AG08396 (cell line): ENCODE measurements at places on chromosomes 1 and 21.

DNA sequence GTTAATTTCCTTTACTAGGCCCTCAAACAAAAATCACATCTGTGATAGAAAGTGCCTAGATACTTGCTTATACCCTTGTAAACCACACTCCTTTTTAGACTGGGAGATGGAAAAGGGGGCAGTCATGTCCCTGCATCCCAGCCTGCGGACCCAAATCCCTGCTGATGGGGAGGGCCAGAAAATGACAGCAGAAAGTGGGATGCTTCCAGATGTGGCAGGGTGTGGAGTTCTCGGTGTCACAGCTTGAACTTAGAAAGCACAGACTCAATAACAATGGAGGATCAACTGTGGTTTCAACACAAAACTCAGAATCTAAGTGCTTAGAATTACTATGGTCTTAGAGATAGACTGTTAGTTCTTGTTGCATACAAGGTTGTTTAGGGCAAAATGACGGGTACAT lies 95.6 kb upstream of the F3 start:
- DNase-seq, result no peak

DNA sequence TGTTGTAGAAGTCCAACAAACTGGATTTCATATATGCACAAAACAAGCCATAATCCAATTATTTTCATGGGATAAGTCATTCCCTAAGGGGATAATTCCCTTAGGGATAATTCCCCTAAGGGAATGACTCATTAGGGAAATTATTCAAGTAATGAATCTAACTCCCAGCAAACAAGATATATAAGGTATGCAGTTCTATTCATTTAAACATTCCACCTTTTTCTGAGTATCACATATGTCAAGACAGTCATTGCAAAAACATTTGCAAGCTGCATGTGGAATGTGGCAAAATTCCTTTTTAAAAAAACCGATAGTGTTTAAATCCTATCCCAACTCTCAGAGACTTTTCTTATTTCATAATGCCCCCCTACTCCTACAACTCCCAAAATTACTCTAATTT lies 131.2 kb downstream of the AKT3 start:
- peak; percentile 28 for DNase-seq

DNA sequence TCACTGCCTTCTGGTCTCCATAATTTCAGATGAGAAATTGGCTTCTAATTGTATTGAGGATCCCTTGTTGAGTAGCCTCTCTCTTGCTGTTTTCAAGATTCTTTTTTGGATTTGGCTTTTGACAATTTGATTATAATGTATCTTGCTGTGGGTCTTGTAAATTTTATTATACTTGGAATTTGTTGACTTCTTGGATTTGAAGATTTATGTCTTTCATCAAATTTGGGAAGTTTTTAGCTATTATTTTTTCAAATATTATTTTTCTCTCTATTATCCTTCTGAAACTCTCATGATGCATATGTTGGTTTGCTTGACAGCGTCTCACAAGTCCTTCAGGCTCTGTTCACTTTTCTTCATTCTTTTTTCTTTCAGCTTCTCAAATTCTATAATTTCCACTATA lies 126.1 kb downstream of the C1orf94 start:
- DNase-seq, result no peak

DNA sequence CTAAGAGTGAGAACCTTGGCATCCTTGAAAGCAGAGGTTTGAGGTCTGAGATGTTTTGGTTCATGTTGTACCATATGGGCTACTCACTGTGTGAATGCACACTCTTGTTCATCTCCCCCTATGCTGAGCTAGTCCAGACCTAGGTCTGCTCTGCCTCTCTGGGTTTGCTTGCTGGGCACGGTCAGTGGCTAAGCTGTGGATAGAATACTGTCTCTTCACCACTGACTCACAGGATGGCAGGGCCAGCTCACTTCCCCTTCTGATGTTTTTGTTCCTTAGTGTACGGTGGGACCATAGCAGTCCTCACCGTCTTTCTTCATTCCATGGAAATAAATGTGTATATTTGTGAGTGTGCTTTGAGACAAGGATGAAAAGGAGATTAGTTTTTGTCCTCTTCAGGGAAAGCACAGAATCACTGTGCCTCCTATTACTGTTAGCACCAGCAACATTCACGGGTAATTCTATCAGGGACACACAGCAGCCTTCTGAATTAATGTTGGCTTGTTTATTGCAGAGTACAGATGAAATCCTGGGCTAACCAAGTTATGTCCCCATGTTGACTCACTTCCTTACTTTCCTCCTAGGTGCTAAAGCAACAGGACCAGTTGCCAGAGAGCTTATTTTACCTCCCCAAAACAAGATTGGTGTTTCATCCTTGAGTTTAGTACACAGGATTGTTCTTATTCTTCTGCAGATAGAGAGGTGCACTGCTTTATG lies 56.9 kb upstream of the IVNS1ABP start:
- no peak for DNase-seq

DNA sequence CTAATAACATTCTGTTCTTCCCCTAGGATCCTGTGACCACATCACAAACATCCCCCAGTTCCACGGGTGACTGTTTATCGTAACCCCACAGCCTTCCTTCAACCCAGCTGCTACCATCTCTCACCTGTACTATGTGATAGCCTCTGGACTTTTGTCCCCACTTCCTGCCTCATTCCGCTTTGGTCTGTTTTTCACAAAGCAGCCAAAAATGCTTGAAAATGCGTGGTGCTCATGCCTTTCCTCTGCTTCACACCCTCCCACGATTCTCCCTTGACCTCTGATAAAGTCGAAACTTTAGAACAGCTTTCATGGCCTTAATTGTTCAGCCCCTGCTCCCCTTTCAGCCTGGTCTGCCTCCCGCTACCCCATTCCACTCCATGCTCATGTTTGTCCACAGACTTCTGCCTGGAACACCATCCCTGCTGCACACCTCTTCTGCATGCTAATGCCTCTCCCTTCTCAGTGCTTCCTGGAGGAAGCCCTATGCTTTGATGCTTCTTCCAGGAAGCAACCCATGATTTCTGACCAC lies 165.6 kb downstream of the PLPP3 start:
- DNase-seq, result no peak

- no peak for DNase-seq
These were observed 73.3 kb downstream of the ACBD6 start for GRCh38 chr1:180428782-180429695.

DNA sequence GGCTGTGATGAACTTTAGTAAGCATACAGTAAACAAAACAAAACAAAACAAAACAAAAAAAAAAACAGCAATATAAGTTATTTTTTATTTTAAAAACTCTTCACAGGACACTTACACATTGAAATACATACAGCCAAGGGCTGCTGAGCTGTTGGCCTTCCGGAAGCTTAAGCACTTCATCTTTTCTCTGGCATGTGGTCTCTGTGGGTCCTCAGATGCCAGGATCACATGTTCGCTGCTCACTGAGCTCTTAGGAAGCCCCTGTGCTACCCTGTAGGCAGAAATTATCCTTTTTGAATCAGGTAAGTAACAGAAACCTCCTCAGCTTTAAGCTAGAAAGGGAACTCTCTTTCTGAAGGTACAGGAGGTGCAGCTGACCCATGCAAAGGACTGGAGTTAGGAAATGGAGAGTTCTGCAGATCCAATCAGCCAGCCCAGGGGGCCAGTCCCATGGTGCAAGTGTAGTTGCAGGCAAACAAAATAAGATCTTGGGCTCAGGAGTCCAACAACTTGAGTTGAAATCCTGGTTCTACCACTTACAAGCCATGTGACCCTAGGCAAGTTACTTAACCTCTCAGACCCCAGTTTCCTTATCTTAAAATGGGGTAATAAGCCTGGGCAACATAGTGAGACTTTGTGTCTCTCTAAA lies 22.4 kb upstream of the MED18 start:
- no peak for DNase-seq

- no peak for DNase-seq
These were observed 6.2 kb upstream of the TEX35 start for GRCh38 chr1:178506669-178507068.

- DNase-seq, result peak; percentile 60
These were observed 33.0 kb upstream of the H6PD start for GRCh38 chr1:9201401-9202239.

GRCh38 chr1:8862528-8862927 lies 16.0 kb downstream of the ENO1 start:
- DNase-seq, result no peak

GRCh38 chr1:27883536-27883935 lies 11.2 kb downstream of the THEMIS2 start:
- no peak for DNase-seq

GRCh38 chr1:100178091-100178490 lies at the start of gene LRRC39:
TSS of gene LRRC39 (minus strand) at chr1:100178256. CDS start at chr1:100168516, 9,740 bp downstream.
- no peak for DNase-seq

GRCh38 chr21:14982336-14982735 lies 82.5 kb downstream of the NRIP1 start:
- no peak for DNase-seq

DNA sequence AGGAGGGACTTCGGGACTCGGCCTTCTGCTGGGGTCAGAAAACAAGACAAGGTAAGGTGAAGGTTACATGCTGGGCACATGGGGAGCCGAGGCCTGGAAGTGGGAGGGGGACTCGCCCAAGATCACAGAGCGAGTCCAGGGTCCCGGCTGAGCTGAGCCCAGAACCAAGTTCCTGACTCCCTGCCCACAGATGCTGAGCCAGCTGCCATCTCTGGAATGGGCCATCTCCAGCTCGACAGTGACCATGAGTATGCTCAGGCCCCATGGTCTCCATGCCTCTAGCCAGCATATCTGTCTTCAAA lies 26.7 kb upstream of the EDN2 start:
- no peak for DNase-seq

DNA sequence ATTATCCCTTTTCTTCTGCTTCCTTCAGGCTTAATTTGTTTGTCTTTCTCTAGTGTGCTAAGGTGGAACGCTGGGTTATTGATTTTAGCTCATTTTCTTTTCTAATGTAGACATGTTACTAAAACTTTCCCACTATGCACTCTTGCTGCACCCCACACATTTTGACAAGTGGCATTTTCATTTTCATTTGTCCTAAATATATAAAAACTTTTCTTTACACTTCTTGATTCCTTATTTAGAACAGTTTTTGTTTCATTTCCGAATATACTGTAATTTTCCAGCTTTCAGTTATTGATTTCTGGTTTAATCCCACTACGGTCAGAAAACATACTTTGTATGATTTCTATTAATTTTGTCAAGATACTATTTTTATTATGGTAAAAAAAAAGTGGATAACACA lies 25.3 kb downstream of the SH3BP5L start:
- no peak for DNase-seq

DNA sequence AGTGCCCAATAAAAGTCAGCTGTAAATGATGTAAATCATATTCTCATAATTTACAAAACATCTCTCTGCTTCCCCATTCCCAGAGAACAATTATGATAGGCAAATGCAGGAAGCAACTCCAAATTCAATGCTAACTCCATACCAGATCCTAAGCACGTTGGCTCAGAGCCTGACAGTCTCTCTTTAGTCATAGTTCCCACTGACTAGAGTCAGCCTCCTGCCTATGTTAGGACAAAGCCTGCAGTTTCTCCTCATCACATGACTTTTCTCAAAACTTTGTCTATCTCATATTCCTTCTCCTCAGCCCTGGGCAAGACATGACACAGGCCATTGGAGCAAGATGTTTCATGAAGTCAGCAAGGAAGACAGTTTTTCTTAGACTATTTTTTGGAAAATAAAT lies 101.5 kb upstream of the COL24A1 start:
- peak; percentile 15 for DNase-seq

DNA sequence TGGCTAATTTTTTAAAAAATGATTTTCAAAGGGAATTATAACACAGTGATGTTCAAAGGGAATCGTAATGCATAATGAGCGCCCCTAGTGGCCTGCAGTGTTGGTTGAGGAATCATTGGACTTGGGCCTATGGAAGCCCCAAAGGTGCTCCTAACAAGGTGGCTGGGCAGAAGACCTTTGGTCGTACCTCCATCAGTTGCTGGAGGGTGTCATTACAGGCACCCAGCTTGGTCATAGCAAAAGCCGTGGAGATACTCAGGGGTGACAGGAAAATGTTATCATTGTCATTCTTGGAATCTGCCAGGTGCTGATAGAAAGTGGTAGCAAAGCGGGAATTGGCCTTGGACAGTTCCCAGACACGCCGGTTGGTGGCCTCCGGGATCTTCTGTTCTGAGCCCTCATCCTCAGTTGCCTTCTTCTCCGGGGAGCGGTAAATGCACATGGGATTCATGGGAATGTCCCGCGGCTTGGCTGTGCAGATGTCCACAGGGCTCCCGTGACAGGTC lies 2.7 kb downstream of the SERPINC1 start:
- peak; percentile 29 for DNase-seq

GRCh38 chr1:4741876-4742423 lies 87.5 kb downstream of the AJAP1 start:
- no peak for DNase-seq

DNA sequence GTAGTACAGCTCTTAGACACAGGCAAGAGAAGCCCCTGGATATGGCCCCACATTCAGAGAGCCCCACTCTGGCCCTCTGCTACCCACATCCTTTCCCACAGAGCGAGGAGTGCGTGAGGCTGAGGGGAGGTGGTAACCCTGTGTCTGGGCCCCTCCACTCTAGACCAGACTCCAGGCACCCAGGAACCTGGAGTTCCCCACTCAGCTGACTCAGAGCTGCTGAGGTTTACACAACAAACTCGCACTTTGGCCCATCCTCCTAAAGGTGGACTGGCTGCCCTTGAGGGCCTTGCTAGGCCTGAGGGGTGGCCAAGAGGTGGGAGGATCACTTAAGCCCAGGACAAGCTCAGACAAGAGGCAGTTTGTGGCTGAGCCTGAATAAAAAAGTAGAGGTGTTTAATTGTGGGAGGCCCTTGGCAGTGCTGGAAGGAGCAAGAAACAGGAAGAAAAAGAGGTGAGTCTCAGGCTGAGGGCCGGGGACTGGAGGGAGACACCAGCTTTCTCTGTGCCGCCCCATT lies 10.7 kb downstream of the MR1 start:
- DNase-seq, result no peak

DNA sequence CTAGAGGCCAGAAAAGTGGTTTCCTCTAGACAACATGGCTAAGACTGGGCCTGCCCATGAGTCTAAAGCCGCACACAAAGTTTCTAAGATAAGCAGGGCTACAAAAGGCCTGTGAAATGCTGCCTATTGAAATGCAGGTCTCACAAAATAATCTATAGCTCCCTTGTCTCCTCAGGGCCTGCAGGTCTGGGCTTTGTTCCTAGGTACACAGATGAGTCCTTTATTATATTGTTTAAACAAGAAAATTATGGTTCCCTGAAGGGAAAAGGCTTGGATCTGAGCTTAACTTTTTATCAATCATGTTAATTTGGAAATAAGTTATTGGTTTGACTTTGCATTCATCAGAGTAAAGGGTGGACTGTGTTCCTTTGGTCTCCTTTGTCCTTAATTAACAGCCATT lies 413.4 kb upstream of the BEND5 start:
- no peak for DNase-seq

- no peak for DNase-seq
These were observed 333.8 kb downstream of the HHAT start for GRCh38 chr1:210662291-210663050.

- peak; percentile 5 for DNase-seq
These were observed 424.8 kb upstream of the PLXNA2 start for GRCh38 chr1:208668991-208669390.

DNA sequence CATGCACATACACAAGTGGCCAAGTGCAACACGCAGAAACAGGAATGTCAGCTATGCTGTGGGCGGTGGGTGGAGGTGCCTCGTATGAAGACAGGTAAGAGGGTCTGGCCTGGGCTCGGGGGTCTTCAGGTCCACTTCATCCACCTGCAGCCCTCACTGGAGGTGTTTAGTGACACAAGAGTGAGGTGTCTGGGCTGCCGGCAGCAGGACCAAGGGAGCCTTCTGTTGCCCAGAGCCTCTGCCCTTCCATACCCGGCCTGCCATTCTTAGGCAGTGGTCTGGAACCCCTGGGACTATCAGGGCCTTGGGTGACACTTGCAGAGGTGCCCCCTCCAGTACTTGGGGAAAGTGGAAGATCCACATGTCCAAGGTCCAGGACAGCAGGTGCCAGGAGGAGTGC lies 21.7 kb upstream of the ACTRT2 start:
- DNase-seq, result no peak

GRCh38 chr1:94872771-94873495 lies 52.8 kb downstream of the SLC44A3 start:
- DNase-seq, result no peak
